ENCODE measurements at places on chromosomes 11 and 22.

DNA sequence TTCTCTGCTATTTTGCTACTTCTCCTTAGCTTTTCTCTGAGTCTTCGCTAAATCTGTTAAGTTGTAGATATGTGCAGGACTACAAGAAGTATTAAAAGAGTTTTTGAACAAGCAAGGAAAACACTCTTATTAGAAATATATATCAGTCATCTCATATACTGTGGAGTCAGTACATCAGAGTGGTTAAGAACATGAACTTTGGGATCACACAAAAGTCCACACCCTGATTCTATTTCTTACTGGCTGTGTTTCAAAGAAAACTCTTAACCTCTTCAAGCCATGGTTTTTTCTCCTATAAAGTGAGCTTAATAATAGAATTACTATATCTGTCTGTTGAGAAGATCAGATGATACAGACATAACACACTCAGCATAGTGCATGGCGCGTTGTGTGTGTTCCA is 29.5 kb downstream of the MMP13 start:
- no peak for DNase-seq

- no peak for DNase-seq
Observed at GRCh38 chr22:46776876-46777608, 14.6 kb downstream of the TBC1D22A start.

- DNase-seq = peak; percentile 36
Observed at GRCh38 chr11:67534070-67534679, 10.9 kb upstream of the CABP2 start.

DNA sequence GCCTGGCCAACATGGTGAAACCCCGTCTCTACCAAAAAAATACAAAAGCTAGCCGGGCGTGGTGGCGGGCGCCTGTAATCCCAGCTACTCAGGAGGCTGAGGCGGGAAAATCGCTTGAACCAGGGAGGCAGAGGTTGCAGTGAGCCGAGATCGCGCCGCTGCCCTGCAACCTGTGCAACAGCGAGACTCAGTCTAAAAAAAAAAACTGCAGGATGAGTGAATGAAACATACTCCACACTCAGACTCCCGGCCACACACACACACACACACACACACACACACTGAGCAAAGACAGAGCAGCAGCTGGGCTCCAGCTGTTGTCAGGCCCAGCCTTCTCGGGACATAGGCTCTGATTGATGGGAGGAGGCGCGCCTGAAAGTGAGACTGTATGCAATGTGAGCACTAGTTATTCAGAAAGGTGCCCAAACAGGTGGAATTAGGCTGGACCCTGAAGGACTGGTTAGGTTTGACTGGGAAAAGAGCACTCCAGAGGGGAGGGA is 1.5 kb upstream of the PLEKHA7 start:
- DNase-seq = no peak

- DNase-seq = no peak
Observed at GRCh38 chr22:36881504-36882245, 20.9 kb downstream of the NCF4 start.

DNA sequence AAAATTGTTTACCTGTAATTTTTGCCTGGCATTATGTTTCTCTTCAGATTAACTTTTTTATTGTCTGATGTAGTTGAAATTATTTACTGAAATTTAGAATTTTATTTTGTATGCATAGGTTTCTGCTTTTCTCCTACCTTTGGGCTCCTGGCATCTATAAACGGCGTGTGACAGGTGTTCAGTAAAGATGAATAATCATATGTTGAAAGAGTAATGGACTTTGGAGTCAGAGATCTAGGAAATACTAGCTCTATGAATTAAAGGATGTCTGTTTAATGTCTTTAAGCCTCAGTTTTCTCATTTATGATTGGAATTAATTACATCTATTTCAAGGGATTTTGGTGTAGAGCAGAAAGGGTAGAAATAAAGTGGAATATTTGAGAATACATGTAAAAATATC is 7.2 kb upstream of the ANGPTL5 start:
- no peak for DNase-seq

DNA sequence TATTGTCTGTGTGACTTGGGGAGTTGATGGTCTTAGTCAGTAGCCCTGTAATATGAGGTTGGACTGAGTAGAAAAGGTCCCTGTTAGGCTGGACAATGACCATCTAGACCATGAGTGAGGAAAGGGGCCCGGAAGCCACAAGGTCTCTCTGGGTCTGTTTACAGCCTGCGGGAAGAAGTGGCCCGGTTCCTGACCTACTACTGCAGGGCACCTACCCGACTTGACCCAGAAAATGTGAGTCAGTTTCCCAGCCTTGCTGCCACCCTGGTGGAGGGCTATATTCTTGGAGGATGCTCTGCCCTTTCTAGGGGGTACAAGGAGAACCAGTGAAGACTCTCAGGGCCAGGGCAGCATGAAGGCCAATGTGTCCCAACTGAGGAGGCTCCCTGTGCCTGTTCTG is 3.4 kb downstream of the ACCSL start:
- DNase-seq = no peak

GRCh38 chr11:12392672-12393071 is 15.3 kb downstream of the PARVA start:
- DNase-seq = no peak

DNA sequence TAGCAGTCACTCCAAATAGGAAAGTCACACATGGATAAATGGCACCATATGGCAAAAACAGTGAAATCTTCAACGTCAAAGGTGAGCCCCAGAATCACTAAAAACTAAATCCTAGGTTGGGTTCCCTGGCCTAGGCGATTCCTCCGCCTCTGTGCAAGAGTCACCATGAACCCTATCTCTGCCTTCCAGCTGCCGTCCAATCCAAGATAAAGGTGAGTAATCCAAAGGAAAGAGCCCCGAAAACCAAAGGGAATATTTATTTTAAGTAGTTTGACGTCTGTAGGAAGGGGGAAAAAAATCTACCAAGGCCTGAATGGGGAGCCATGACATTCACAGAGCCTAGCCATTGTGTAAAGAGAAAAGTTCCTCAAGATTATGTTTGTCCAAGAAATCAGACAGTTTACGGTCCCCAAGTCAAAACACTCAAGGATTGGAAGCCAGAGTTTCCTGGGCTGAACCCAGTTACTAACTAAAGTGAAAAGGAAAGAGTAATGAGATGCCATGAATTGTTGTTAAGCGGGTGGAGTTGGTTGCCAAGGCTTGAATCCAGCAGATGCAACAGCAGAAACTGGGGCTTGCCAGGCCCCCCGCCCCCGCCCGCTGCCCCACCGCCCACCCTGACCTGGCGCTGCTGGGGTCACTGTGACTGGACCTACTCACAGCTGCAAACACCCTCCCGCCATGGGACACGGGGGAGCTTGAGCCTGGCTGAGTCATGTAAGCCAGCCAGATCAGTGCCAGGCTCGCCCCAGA is 39.7 kb upstream of the ETS1 start:
- no peak for DNase-seq

- peak; percentile 81 for DNase-seq
Observed at GRCh38 chr11:118930094-118930712, 4.5 kb upstream of the BCL9L start.

DNA sequence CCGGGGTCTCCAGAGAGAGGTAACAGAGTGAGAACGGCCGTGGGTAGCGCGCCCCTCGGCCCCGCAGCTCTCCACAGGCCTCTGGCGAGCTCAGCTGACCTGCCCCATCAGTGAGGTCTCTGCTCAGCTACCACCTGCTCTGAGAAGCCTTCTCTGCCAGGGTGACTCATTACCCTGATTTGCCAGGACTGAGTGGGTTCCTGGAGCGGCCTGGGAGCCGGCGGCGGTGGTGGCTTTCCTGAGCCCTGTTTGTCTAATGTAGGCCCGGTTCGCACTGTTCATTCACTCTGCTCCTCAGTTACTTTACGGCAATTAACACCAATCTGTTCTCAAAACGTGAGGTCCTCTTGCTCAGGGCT is 351.0 kb upstream of the B3GAT1 start:
- no peak for DNase-seq

GRCh38 chr11:132987936-132988335 is 544.4 kb downstream of the OPCML start:
- DNase-seq = peak; percentile 63

GRCh38 chr11:36306888-36307287 is 10.8 kb downstream of the PRR5L start:
- DNase-seq = no peak

DNA sequence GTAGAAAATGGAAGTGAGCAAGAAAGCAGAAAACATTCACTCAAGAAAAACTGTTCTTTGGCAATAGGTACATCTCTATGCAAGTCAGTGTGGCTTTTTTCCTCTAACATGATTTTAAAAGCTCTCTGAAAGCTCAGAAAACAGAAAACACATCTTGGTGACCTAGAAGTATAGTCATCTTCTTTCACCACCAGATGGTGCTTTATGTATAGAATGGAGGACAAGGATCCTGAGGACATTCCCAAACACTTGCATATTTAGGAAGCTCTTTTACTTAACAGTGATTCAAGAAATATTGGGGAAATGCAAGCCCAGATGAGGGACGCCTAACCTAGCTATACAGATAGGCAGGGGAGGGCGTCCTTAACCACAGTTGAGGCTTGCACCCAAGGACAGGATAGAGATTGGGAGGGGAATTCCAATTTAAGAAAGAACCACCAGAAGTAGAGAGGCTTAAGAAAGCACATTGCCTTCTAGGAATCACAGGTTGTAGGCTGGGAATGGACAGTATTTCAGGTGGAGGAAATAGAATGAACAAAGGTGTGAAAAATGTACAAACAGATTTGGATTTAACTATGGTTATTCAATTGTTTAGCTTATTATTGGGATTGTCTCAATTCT is 13.8 kb upstream of the CCDC81 start:
- DNase-seq = peak; percentile 72

DNA sequence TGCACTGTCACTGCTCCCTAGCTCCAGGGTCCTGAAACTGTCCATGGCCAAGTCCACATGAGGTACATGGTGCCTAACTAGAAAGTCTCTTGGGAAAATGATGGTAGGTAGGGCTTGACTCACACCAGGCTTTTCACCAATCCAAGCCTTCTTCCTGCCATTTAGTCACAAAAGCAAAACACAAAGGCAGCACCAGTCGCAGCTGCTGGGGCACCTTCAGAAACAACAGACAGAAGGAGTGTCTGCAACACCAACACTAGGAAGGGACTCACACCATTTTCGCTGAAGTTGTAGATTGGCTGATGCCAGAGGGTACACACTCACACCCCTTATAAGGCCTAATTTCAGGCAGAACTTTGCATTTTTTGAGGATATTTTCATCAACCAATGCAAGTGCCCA is 55.7 kb downstream of the SYTL2 start:
- DNase-seq = no peak

DNA sequence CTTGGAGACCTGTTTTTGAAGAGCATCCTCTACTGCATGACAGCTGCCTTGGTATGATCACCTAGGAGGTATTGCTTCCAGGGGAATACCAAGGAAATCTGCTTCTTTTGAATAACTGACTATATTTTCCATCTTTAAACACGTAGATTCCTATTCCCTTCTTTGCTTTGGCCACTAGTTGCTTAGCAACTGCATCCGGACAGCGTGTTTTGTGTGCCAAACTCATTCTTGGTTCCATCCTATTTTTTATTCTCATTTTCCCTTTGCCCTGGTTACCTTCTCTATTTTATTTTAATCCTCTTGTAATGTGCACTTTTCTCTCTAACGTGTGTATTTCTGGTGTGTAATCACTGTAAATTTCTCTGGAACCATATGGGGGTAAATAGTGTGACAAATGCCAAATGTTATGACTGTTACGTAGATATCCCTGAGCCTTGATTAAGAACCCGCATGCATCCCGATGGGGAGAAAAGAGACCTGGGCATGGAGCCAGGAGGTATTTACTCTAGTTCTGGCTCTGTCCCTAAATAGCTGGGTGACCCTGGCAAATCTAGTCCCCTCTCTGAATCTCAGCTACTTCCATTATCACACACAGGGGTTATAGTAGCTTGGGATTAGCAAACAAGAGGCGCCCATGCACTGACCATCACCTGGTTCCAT is 241.7 kb downstream of the MIAT start:
- DNase-seq = no peak

DNA sequence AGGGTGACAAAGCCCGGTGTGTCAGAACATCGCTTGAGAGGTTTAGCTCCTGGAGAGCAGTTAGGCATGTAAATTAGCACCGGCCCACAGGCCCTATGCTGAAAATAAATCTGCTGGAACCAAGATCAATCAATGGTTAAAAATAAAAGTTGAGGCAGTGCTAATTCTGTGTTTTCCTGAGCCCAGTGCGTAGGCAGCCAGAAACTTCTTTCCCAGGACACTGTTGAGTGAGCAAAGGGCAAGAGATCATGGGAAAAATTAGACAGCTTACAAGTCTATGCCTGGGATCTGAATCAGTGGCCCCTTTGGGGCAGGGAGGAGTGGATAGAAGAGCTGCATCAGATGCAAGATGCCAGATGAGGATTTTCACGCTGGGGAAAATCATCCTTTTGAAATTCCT is 539.2 kb downstream of the BUD13 start:
- no peak for DNase-seq

DNA sequence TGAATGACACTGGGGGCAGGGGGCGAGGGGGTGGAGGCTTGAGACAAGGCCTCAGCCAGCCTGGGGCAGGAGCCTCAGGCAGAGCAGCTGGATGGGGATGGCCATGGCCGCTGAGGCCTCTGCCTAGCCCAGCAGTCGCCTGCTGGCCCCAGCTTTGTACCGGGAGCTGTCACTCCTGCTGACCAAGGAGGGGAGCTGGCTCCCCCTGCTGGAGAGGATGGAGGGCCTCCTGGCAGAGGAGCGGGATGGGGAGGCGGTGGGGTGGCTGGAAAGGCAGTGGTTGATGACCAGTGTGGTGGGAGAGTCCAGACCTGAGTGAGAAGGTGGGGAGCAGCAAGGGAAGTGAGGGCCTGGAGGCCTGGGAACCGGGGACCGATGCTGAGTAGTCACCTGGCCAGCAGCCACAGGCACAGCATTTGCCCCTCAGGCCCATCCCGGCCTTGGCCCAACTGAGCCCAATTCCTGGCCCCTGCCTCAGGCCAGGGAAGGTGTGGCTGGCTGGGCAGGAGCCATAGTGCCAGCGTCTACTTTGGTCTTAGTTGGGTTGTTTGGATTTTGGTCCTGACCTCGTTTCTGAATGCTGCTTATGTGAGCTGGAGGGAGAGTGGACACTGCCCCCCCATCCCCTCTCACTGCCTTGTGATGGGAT is 6.0 kb upstream of the SUSD2 start:
- DNase-seq = peak; percentile 84

DNA sequence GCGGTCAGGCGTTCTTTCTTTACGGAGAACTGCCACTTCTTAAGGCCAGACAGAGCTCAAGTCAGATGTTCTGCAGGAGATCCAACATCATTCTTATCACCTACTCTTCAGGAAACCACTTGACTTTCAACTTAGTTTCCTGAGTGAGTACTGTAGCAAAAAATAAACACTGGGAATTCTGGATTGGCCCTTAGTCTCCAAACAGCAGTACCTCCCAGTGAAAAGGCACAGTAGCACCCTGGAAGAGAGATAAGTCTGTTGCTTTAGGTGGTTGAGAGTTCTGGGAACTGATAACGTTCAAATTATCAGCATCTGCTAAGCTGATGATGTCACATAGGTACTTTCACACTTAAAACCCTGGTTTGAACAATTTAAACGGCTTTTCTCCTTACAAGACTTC is 971.8 kb upstream of the TENM4 start:
- no peak for DNase-seq

GRCh38 chr11:2533587-2534133 is 88.9 kb downstream of the KCNQ1 start:
- peak; percentile 97 for DNase-seq

All from ELR (cell line).